Right renal pelvis (tissue), 4 donors: ENCODE measurements at places on chromosomes 16 and 17. TPM values are rescaled to one million over a fixed set of nuclear protein-coding genes. Genes with fewer than 3 reads are reported as not detected.

DNA sequence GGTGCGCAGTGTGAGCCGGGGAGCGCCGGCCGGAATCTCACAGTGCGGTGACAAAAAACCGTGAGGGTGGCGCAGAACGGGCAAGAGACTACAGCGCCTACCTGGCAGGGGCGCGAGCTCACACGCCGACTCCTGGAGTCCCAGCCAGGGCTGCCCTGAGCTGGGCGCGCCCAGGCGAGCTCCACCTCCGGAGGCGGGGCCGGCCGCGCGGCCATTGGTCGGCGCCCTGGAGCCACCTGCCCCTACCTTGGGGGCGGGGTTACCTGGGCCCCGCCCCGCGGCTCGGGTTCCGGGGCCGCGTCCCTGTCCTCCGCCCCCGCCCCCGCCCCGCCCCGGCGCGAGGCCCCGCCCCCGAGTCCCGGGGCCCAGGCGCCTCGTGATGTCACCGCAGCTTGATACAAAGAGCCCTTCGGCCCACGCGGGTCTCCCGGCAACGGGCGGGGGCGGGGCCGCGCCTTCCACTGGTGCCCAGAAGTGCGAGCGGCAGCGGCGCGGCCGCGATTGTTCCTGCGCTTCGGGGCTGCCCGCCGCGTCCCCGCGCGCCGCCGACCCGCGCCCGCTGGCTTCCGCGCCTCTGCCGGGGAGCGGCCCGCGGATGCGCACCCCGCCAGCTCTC is 96.3 kb downstream of the RAB11FIP4 start:
- DNase-seq = peak; percentile 69

DNA sequence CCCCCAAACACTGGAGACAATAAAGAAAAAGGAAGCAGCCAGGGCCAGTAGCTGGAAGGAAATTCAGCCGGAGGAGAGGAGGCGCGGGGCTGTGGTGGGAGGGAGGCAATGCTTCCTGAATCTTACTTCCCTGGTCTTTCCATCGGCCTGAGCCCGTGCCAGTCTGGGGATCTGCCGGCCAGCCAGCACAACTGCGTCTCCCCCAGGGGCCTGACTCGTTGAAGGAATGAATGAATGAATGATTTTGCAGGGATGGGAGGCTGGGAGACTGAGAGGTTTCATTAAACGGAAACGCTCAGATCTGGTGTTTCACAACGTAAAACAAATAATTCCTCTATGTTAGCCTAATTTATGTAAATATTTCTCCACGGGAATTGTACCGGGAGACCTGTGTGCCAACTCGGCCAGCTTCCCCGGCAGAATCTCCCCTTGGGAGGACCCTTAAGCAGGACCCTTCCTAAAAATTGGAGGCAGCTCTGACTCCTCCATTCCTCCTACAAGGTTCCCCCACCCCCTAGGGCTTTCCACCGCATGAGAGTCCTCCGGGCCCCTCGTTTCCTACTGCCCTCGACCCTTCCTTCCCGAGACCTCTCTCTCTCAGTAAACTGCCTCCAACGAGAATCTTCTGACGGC is 1.3 kb upstream of the BAIAP2 start:
- DNase-seq = no peak

Gene MSRB1
- 62.5 TPM for polyA plus RNA-seq

DNA sequence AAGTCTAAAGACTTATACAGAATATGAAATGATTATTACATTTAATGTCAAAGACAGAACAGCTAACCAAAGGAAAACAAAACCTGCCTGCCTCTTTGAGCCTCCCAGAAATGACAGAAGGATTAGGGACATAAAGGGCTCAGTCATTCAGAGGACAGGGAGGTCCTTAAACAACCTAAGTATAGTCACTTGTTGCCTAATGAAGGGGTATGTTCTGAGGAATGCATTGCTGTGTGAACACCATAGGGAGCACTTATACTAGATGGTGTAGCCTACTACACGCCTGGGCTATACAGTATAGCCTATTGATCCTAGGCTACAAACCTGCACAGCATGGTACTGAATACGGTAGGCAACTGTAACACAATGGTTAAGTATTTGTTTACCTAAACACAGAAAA is 106.4 kb downstream of the PARN start:
- DNase-seq = no peak

Gene BCAR1
- polyA plus RNA-seq = 54.9 TPM

Gene TOM1L1
- 109 TPM for polyA plus RNA-seq

- no peak for DNase-seq
These were observed 207.6 kb downstream of the FTO start for GRCh38 chr16:53911513-53911912.

Gene NPTX1
- polyA plus RNA-seq = 1.3 TPM

DNA sequence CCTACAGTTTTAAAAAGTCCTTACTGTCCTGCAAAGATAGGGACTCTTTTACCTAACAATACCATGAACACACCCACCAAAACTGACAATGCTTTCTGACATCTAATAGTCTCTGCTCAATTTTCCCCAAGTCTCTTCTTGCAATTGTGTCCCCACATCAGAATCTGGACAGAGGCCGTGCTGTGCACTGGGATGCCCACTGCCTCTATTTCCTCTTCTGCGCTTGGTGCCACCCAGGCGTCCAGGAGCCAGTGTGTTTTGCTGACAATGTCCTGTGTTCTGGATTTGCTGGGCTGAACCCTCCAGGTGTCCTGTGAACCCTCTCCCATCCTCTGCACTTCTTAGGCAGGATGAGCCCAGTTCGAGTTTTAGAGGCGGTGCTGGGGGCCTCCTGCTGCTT is 6.4 kb upstream of the ARHGDIA start:
- DNase-seq = no peak

DNA sequence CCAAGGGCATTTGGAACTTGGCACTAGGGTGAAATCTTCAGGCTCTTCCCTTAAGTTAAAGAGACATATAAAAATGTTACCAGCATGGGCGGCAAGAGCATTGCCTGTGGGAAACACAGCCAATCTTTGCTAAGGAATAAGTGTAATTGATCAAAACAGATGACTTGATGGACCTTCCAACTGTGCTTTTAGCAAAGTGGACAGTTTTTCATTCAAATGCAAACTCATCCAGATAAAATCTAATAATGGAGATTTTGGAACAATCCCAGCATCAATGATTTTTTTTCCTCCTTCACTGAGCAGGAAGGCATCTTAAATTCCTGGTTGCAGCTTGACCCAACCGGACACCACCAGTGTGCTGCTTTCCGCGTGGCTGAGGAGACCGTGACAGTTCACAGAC is 42.9 kb upstream of the BHLHA9 start:
- no peak for DNase-seq

- DNase-seq = no peak
These were observed 7.0 kb upstream of the MILR1 start for GRCh38 chr17:64441772-64442540.

GRCh38 chr17:7186241-7186640 is 7.1 kb upstream of the ASGR1 start:
- DNase-seq = no peak

- DNase-seq = no peak
These were observed 25.1 kb upstream of the EIF1 start for GRCh38 chr17:41663451-41664171.

DNA sequence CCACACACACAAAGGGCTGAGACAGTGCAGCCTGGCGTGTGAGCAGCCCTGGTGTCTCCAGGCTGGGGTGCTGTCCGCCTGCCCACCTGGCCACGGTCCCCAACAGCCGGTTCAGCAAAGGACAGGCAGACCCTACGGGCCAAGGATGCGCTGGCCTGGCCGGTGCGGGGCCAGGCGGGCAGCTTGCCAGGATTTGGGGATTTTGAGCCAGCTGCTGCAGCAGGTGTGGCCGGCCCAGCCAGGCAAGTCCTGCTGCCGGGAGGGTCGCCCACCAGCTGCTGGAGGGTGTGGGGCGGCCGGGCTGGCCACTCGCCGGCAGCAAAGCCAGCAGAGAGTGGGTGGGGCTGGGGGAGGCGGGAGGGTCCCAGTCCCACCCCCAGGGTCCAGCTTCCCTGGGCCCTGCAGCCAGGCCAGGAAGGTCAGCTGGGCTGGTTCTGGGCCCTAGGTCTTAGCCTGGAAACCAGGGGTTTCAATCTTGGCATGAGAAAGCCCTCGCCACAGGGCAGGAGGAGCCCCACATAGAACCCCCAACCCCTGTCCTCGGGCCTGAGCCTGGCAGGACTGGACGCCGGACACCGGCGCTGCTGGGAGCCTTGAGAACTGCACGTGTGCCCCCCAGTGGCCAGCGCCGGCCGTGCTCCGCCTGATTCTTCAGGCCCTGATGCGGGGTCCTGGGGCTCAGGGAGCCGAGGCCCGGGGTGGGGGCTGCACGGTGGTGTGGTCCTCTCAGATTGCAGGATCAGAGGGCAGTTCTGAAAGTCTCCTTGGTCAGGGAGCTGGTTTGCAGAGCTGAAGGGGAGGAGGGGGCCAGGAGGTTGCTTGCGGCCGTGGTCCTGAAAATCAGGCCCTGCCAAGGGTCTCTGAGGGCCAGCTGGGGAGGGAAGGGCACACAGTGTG is 17.6 kb upstream of the SSTR5 start:
- no peak for DNase-seq

Gene NECAB2
- 5.1 TPM for polyA plus RNA-seq

- DNase-seq = no peak
These were observed 108.4 kb upstream of the ZKSCAN2 start for GRCh38 chr16:25366078-25366477.

DNA sequence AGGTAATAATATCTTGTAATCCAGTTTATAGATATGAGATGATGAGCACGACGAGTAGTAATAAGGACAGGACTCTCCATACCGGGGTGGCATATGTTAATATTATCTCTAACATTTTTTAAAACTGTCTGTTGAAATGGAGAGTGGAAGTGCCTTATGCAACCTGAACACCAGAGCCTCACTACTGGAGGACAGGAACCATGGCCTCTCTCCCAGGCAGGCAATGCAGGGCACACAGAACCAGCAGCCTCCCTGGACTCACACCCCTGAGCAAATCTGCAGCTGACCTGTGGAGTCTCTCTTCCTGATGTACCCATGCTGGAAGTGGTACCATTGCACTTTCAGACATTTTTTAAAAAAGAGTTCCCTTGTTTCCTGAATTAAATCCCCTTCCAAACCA is 55.2 kb upstream of the ERN1 start:
- no peak for DNase-seq

- no peak for DNase-seq
These were observed 105.4 kb downstream of the YPEL2 start for GRCh38 chr17:59436900-59437299.

DNA sequence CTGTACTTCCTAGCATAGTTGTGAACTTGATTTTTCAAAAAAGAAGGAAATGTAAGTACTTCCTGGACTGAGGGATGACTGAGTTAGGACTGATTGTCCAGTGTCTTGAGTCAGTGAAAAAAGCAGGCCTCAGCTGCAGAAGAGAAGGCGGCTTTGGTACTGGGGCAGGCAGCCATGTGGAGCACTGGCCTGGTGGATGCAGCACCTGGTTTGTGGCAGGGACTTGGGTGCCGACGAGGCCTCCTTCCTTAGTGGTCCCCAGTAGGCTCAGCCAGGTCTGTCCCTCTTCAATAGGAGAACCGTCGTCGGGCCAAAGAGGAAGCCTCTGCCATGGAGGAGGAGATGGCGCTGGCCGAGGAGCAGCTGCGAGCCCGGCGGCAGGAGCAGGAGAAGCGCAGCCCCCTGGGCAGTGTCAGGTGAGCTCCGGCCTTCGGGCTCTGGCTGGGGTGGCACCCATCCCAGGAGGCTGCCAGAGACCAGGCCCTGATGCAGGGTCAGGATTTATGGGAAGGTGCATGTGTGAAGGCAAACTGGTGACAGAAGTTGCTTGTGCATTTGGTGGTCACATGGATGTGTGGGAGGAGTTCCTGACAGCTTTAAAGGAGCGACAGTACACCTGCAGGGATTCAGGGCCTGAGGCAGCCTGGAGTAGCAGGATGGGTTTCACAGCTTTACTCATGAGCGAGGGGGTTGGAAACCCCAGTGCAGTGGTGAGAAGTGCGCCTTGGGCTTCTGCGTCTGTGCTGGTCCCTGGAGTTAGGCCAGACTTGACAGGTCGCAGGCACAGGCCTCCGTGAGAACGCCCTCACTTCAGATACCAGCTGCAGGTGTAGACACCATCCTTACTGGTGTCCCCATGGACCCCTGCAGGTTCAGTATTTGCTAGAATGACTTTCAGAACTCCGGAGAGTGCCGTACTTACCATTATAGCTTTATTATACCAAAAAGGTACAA is 17.3 kb downstream of the DHX38 start:
- DNase-seq = no peak

Gene ACSM5
- polyA plus RNA-seq = 7.1 TPM
